ENCODE measurements at places on chromosomes 4 and X.
A peak's percentile ranks its signal among the peaks of the same experiment; 100 is the strongest.

- no peak for DNase-seq
Measured at GRCh38 chr4:151908201-151908600, 147.4 kb upstream of the GATB start.

- no peak for DNase-seq
Measured at GRCh38 chr4:70818921-70819320, 20.8 kb downstream of the GRSF1 start.

DNA sequence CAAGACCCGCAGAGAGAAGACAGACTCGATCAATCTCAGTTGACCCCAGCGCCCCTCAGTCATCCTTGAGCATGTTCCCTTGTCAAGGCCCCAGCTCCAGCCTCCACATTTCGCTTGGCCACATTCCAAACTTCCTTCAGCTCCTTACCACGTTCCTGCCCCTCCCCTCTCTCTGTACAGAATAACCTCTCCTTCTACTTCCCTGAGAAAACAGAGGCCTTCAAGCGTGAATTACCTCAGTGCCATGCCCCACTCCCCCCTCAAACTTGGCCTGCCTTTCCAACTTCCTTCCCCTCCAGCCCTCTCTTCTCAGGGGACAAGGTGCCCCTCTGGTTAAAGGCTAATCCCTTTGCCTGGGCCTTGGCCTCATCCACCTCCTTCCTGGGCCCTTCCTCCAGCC lies 3.2 kb upstream of the RIPPLY1 start:
- DNase-seq = no peak

DNA sequence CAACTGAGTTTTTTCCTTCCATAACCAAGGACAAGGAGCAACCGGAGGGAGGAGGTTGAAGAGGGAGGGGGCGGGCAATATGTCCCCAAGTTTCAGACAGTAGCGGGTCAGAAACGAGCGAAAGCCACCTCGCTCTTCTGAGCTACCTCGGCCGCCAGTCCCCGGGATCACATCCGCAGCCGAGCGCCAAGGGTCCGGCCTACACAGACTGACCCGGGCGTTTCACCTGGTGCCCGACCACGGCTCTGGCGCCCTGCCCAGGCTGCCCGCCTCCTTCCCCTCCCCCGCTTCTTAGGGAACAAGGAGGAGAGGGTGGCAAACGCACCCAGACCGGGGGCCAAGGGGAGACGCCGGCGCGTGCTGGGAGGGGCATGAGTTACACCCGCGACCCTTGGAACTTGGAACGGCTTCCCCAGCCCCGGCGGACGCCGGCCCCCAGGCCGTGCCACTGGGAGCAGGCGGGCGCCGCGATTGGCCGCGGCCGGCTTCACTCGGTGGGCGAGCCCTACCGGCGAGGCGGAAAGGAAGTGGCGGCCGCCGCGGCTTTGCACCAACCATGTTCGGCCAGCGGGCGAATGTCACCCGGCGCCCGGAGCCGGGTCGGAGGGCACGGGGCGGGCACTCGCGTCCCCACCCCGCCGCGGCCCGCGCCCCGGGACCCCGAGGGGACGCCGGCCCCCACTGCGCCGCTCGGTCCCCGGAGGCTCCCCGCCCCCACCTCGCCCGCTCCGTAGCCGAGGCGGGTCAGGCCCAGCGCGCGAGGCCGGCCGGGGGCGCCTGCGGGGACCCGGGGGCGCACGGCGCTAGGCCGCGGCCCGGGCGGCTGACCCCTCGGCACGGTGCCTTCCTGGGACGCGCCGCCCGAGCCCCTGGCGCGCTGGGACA lies 1.5 kb downstream of the IRF2 start:
- DNase-seq = peak; percentile 82

DNA sequence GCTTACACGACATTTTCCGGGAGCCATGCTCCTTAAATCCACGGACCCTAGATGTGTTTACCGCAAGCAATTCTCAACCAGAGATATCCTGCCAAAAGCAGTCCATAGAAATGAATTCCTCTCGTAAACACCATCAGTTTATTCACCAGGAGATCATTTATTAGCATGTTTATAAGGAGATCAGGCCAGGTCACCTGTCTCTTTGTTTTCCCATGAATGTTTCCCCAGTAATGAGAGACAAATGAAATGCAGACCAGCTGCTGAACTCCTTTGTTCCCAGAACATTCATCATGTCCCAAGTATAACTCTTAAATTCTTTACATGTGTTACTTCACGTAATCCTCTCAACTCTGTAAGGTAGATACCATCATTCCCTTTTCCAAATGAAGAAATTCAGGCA lies 137.1 kb downstream of the DDX53 start:
- DNase-seq = no peak

DNA sequence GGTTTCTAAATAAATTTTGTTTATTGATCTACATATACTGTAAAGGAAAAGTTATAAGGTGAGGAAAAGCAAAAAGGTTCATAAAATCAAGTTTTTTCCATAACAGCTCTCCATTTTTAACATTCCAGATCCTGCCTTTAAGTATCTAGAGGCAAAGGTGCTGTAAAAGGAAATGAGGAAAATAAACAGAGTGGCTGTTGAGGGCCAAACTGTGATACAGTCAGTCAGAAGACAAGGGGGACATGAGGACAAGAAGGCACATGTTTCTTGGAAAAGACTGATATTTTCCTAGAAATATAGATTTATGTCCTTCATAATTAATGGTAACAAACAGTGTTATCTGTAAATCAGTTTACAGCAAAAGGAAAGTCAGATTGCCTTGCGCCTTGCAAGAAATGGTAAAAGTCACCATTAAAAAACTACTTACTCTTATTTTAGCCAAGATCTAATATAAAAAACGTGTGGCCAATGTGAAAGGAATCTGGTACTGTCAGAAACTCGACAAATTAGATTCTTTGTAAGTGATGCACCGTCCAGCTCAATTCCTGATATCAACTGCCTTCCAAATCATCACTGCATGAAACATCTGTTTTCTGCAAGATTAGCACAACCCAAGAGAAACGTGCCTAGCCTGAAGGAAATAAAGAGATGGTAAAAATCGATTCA lies 34.0 kb upstream of the VEGFD start:
- no peak for DNase-seq

DNA sequence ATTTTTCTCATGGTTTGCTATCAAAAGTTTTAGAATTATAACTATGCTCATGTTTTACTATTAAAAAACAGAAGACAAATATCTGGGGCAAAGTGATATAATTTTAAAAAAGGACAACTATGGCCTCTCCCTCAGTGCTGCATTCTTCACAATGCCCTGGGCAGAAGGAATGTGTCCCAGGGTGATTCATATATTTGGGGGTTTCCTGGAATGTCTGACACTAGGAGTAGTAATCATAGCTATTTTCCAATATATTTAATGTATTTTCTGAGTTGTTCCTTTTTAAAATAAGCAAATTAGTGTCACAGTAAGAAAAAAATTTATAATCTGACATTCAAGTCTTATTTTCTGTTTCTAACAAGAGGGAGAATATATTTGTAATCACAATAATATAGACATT lies 281.7 kb downstream of the UNC5C start:
- no peak for DNase-seq

- no peak for DNase-seq
Measured at GRCh38 chr4:184816962-184817361, 8.8 kb downstream of the ACSL1 start.

DNA sequence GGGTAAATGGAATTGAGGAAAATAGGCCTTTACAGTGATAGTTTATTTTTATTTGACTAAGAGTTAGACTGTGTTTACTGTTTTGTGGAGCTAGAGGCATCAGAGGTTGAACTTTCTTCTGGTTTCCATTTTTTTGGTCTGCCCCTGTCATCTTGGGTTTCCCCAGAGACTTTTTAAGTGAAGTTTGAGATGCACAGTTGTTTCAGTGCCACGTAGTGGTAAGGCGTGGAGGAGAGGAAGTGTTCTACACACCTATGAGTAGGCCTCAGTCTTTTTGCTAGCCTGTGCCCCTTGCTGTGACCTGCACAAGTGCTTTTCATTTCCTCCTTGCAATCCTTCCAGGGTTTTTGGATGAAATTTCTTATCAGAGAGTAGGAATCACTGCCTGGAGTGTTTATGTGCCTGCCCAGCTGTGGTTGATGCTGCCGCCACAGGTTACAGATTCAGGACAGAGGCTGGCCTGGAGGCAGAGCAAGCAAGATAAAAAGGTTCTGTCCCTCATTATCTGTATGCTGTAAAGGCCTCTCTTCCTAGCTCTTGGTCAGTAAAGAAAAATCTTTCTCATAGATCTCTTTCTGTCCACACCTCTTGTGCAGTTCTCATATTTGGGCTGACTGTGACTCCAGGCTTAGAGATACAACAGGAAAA lies 12.5 kb upstream of the HSFX4 start:
- DNase-seq = no peak

GRCh38 chrX:136549226-136549625 lies 17.2 kb downstream of the VGLL1 start:
- DNase-seq = no peak

GRCh38 chrX:15988661-15989603 lies 134.3 kb upstream of the AP1S2 start:
- no peak for DNase-seq

- DNase-seq = peak; percentile 2
Measured at GRCh38 chrX:132127743-132128142, at the start of gene FRMD7. Gene FRMD7, minus strand, starts transcription at chrX:132128020. Its CDS starts 176 bp downstream, at chrX:132127844.

GRCh38 chrX:41516999-41517765 lies 70.0 kb downstream of the NYX start:
- DNase-seq = no peak

- no peak for DNase-seq
Measured at GRCh38 chr4:168321006-168321405, 2.5 kb upstream of the DDX60 start.

DNA sequence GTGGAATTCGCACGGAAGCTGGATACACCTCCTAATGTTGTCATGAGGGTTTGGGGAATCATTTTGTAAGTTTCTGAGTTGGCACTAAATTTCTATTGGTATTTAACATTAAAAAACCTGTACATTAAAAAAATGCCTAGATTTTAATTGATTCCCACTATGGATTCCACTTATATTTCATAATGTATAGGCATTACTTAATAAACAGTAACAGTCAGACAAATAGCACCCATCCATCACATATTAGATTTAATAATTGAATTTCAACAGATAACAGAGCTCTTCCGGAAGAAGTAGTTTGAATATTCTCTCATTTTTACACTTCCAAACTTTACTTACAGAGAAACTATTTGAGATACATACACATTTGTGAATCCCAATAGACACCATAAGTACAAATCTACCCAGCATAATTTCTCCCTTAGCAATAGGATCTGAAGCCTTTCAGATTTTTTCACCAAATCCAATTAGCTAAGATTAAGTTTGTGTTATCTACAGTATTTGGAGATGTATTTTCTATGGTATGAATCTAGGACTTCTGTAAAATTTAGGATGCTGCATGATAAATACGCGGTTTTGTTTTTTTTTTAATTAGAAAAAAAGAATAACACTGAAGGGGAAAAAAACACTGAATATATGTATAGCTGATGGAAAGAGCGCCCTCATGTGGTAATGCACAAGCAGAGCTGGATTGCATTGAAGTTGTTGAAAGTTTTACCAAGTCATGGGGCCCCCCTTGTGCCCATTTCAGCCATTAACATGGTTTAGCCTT lies 12.2 kb upstream of the ODAM start:
- DNase-seq = peak; percentile 42

DNA sequence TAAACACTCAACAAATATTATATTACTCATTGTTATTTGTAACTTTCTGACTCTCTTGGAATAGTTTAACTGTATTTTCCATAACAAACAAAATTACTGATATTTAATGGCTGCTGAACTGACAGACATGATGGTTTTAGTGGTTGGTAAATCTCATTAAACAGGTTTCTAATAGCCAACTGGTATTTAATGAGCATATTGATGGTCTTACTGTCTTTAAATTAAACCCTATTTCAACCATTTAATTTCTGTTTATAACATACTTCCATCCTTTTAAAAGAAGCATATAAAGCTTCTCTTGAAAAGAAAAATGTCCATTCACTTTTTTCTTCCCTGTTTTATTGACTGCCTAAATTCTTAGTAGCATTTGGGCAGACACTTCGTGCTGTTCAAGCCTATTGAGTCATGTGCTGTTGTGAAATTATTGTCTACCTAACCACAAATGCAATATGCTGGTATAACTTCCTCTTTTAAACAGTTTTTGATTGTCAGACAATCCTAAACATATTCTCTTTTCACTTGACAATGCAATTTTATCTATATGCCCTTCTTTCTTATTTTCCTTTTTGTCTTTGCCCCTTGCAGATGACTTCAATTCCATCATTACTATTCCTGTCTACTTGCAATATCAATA lies 163.9 kb upstream of the SLC7A11 start:
- DNase-seq = no peak

- no peak for DNase-seq
Measured at GRCh38 chr4:112343330-112344080, 46.3 kb downstream of the ALPK1 start.

- no peak for DNase-seq
Measured at GRCh38 chr4:15024386-15024785, 22.1 kb downstream of the CPEB2 start.

- DNase-seq = no peak
Measured at GRCh38 chr4:25939330-25939729, 25.3 kb downstream of the SMIM20 start.

DNA sequence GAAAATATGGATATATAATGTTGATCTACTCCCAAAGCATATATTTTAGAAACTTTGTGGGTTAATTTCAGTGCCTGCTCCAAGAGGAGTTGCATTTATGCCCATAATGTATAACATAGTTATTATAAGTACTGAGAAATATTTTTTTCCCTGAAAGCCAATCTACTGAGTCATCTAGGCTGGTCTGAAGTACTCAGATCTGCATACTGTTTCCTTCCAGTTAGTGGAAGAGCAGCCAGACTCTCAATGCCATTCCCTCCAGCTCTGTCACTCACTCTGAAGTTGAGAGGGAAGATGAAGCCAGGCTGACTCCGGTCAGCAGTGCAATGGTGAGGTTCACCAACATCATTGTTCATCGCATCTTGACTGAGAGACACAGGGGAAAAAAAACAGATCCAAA lies 505.1 kb downstream of the PPARGC1A start:
- DNase-seq = no peak

- DNase-seq = no peak
Measured at GRCh38 chr4:53055274-53055673, 193.2 kb downstream of the RASL11B start.

- no peak for DNase-seq
Measured at GRCh38 chr4:53695540-53696463, 104.5 kb upstream of the LNX1 start.

- no peak for DNase-seq
Measured at GRCh38 chr4:13851085-13851940, 223.8 kb upstream of the BOD1L1 start.

- DNase-seq = no peak
Measured at GRCh38 chrX:142994988-142995387, 30.7 kb upstream of the SPANXN4 start.

- no peak for DNase-seq
Measured at GRCh38 chrX:41664908-41665307, 23.9 kb upstream of the GPR34 start.

DNA sequence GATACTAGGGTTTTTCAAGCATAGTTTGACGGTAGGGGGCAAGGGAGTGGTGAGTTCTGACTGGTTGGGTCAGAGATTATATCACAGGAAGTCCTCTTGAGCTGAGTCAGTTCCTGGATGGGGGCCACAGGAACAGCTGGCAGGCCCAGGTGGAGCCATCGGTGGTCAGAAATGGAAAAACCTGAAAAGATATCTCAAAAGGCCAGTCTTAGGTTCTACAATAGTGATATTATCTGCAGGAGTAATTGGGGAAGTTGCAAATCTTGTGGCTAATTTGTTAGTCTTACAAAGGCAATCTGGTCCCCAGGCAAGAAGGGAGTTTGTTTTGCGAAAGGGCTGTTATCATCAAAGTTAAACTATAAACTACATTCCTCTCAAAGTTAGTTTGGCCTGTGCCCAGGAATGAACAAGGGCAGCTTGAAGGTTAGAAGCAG lies 159.3 kb downstream of the PTCHD1 start:
- DNase-seq = no peak
